ENCODE measurements at places on chromosomes 1 and 21.

- no peak for DNase-seq
Observed at GRCh38 chr1:7089497-7089896, 304.2 kb downstream of the CAMTA1 start.

GRCh38 chr21:20424943-20425342, 573.3 kb upstream of the NCAM2 start:
- no peak for DNase-seq

DNA sequence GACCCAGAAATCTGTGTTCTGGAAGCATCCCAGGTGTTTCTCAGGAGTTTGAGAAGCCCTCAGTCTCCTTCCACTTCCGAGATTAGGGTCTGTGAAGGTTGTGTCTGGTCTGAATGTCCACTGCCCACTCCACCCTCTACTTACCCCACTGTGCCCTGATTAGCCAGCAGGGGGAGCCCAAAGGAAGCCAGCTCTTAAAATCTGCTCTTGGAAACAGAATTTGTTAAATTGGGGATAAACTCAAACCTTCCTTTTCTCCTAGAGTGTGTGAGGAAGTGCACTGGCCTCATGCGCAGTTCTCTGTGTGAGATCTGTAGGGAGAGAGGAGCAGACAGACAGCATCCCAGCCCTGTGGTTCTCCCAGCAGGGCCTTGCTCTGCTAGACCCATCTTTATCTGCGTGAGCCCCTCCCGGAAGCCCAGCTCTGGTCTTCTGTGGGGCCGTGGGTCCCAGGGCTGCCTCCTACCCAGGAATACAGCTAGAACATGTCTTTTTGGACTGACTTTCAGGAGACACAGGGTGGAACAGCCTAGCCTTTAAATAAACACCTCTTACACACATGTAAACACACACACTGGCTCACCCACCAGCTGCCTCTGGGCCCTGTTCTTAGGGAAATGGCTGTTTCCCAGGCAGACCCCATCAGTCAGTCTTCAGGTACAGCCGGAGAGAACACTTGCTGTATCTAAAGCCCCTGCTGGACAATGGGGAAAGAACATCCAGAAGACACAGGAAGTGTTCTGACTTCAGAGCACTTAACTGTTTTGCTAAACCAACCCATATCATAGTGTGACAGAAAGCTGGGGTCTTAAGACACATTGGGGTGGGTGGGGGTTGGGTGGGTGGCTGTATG, 52.2 kb downstream of the SMYD2 start:
- no peak for DNase-seq

DNA sequence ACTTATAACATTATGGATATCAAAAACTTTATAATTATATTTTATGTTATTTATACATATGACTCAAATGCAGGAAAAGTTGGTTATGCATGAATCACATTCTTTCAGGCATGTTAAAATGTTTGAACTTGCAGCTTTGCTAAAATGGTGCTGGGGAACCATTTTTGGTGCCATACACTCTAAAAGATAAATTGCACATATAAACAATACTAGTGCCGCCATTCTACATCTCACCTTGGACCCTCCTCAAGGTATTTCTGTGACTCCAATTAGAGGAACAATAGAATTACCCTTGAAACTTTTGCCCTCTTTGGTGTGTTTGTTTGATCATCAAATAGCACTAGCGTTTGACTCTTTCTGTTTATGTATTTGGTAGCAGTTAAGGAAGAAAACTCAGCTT, 997 bp downstream of the PRKACB start:
- no peak for DNase-seq

- no peak for DNase-seq
Observed at GRCh38 chr1:59214248-59215208, 82.4 kb upstream of the FGGY start.

- DNase-seq = no peak
Observed at GRCh38 chr1:64223329-64224151, 20.1 kb downstream of the UBE2U start.

- DNase-seq = no peak
Observed at GRCh38 chr1:21200767-21201166, 24.1 kb upstream of the EIF4G3 start.

GRCh38 chr1:1432274-1432950, 3.1 kb upstream of the VWA1 start:
- DNase-seq = no peak

- no peak for DNase-seq
Observed at GRCh38 chr1:20109223-20109856, 10.0 kb downstream of the PLA2G2D start.

DNA sequence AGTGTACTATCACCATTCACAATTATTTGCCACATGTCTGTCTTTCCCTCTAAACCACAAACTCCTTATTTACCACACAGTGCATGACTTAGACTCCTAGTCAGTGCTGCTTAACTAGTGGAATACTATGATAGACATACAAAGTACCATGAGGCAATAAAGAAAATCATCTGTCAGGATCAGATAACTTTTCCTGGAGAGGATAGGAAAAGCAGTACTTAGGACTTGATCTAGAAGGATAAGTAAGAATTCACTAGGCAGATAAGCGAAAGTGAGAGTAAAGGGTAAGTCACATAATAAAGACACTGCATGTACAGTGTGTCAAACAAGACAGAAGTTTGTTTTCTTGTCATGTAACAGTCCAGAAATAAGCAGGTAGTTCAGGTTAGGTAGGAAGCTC, 21.2 kb upstream of the TSPAN1 start:
- no peak for DNase-seq

GRCh38 chr1:192559115-192560006, 16.2 kb upstream of the RGS1 start:
- no peak for DNase-seq

GRCh38 chr1:69315823-69316222, 251.9 kb upstream of the LRRC7 start:
- no peak for DNase-seq

DNA sequence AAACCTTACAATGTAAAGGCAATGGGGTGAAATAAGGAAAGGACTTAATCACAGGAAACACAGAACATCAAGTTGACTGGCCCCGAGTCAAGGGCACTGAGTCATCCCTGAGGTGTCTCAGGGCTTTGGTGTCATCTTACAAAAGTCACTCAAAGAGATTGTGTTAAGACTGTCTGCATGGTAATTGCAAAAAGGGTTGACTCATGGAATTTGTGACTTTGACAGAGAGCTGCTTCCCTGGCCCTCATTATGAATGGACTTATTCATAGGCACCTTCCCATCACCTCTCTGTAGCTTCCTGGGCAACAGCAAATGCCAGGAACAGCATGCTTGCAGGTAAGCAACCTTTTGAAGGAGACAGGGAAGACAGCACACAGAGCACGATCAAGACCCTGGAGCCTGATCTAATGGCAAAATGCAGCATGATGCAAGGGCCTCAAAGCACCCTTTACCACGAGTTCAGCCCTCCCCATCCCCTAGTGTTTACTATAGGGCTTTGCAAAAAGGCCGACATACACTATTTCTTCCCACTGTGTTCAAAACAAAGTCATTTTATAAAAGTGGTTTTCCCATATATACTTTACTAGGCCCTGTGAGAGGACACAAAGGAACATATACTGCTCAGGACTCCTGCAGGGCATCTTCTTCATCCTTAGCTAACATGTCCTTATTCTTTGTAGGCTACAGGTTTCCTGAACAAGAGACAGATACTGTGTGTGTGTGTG, 17.1 kb downstream of the ZP4 start:
- DNase-seq = no peak

DNA sequence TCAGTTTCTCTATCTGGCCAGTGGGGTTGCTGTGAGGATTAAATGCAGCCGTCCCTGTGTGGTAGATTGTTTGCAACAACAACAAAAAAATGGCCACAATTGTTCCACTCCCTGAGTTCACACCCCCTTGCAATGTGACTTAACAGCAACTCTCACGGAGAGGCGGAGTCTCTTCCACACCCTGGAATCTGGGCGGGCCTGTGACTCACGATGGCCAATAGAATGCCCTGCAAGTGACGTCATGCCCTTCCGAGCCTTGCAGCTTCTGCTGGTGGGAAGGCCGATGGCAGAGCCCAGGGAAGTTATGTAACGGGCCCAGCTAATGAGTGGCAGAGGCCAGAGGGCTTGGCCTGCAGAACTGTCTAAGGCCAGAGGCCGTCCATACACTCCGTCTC, 87.9 kb downstream of the RIPK4 start:
- DNase-seq = no peak

- no peak for DNase-seq
Observed at GRCh38 chr1:20602851-20603450, 14.1 kb downstream of the CDA start.

DNA sequence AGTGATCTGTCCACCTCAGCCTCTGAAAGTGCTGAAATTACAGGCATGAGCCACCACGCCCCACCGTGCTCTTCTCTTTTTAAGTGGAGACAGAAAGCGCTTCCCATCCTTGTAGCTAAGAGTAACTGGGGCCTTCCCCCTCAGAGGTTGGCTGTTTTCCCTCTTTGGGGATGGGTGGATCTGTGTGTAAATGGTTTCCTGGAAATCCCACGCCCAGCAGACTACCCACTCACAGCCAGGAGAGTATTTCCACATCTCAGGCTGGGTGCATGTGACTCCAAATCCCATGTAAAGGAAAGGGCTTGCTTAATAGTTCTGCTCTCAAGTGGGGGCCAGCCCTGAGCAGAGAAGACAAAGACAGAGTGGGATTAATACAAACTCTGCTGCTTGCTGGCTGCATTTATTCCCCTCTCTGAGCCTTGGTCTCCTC, 19.6 kb upstream of the TCEA3 start:
- DNase-seq = no peak

DNA sequence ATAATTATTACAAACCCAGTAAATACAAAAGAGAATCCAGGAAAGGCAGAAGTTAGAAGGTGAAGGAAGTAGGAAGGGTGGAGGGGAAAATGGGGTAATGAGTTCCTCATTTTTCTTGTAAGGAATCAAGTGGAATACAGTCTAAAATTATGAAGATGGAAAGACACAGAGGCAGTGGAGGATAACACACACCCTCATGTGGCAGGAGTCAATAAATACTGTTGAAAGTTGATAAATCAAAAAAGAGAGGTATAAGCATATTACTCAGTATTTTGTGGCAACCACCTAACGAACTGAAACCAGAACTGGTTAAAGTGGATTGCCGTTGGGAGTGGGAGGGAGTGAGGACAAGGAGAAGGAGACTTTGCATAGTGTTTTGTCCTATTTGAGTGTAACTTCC, 78.6 kb upstream of the SLC44A3 start:
- DNase-seq = no peak

DNA sequence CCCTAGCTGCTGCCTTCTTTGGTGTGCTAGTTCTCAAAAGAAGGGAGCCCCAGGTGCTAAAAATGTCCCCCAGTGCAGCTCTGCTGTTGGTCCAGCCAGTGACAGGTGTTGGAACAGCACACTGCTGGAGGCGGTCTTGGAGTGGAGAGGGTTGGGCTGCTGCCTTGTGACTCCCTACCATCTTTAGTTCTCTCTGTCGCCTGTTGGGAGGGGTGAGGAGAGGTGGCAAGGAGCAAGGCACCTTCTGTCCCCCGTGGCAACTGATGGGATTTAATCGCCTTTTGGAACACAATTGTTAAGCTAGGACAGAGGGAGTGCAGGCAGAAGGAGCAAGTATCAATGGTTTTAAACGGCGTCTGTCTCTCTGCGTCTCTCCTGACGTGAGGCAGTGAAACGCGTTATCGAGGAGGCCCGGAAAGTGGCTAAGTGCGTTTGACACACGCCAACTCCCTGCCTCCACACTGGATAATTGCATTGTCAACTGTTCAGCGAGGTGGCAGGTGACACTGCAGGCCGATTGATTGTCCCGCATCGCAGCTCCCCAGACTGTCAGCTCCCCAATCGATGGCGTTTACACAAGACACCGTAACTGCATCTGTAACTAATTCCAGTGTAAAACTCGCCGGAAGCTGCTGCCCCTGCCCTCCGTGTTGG, 34.0 kb downstream of the TMEM53 start:
- DNase-seq = no peak

DNA sequence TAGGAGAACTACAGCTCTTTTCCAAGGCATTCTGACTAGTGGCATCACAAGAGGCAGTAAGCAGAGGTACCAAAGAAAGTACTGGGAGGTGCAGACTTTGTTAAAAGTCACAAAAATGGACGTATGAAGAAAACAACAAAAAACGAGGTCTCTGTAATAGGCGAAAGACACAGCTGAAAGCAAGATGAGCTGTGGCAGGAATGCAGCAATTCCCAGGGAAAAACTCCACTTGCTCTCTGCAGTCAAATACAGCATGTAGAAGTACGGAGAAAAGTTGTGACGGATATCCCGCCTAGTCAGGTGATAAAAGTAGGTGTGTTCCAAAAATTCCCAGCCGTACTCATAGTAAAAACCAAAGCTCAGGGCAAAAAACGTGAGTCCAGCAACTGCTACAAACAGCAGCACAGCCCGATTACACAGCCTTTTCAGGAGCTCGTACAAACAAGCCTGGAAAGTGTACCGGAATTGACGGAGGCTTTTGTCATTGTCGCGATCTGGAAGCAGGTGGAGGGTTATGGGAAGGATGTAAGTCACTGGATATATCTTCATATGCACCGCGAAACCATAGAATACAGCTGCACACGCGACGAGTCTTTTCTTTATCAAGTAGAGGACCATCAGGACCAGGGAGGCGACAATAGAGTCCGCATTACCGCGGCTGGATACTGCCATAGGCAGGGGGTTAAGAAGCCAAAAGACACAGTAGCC, 979 bp downstream of the PIGM start:
- no peak for DNase-seq

DNA sequence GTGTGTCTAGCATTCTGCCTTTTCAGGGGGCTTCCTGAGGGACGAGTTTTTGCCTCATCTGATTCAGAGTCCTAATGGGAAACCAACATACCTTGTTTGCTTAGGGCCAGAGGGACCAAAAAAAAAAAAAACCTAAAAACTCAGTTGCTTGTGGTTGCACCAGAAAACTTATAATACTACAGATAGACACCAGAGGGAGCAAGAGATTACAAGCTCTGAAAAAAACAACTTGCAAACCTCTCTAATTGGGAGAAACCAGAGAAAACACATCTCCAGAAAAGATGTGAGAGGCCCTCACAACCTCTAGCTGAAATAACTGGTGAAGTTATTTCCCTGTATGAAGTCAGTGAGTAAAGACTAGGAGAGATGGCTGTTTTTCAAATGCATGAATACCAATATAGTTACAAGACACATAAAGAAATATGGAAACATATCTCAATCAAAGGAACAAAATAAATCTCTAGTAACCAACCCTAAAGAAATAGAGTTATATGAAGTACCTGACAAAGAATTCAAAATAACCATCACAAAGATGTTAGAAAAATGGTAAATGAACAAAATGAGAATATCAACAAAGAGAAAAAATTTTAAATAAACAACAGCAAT, 233.7 kb upstream of the NFIA start:
- DNase-seq = no peak

GRCh38 chr1:55337801-55338447, 122.8 kb upstream of the USP24 start:
- no peak for DNase-seq
